Adrenal gland (tissue), 19 donors: ENCODE measurements at places on chromosomes 13 and 19. TPM values are rescaled to one million over a fixed set of nuclear protein-coding genes. Genes with fewer than 3 reads are reported as not detected.

- H3K4me1 ChIP-seq: peaks cover 9% of the 10 kb centered on the region
- H3K27ac ChIP-seq: no peak overlapping the region
- H3K4me3 ChIP-seq: no peak overlapping the region
- no peaks in the 10 kb centered on the region for H3K27me3 ChIP-seq
Measured at GRCh38 chr13:113364311-113364889, 470 bp upstream of the GRTP1 start.

DNA sequence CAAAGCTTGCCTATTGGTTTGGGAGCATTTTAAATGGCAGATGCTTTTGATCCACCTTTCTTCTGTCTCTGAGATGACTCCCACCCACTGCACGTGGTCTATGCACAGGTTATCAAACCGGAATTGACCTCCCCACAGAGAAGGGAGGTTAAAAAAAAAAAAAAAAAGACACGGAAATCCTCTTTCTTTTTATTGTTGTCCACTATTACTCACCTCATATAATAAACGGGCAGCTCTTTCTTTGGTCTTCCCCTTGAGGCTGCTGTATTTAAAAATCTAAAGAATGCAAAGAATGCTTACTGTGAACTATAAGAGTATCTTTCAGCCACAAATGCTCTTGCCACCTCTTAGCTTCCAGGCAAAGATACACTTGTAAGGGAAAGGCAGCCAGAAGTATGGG is 329.7 kb downstream of the NDFIP2 start:
- no peak overlapping the region for H3K4me3 ChIP-seq
- H3K36me3 ChIP-seq: no peaks in the 10 kb centered on the region
- H3K27me3 ChIP-seq: no peaks in the 10 kb centered on the region
- DNase-seq: no peak
- no peaks in the 10 kb centered on the region for H3K4me1 ChIP-seq
- no peak overlapping the region for H3K27ac ChIP-seq

- no peaks in the 10 kb centered on the region for H3K4me1 ChIP-seq
- H3K36me3 ChIP-seq: no peaks in the 10 kb centered on the region
- no peak overlapping the region for H3K27ac ChIP-seq
Measured at GRCh38 chr13:48827709-48828108, 148.0 kb upstream of the FNDC3A start.

DNA sequence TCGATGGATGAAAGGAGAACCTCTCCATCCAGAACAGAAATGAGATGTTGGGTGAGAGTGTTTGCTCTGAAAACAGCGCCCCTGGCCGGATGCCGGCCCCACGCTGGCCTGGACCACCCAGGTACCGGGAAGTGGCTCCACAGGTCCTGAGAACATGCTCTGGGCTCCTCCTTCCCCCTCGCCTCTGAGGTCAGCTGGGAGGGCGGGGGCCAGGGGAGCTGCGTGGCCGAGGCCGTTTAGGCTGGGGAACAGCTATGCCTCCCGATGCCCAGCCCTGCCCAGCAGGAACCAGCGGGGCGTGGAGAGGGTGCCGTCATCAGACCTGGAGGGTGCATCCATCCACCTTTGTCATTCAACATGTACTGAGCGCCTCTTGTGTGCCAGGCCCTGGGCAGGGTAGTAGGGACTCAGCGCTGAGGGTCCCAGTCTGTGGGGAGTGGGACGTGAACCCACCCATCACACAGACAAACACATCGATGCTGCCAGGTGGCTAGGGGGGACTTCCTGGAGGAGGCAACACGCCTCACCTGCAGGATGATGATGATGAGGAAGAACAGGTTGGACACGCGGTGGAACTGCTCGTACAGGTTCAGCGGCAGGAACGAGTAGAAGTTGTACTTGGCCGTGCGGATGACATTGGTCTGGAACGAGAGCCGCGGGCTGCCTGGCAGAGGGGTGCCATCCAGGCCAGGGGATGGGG is 4.2 kb downstream of the ATP8B3 start:
- H3K4me3 ChIP-seq: no peak overlapping the region
- no peaks in the 10 kb centered on the region for H3K36me3 ChIP-seq
- H3K4me1 ChIP-seq: peaks cover 7% of the 10 kb centered on the region
- no peak overlapping the region for H3K27ac ChIP-seq

- no peak overlapping the region for H3K4me3 ChIP-seq
- H3K4me1 ChIP-seq: peaks cover 71% of the 10 kb centered on the region
- no peaks in the 10 kb centered on the region for H3K27me3 ChIP-seq
Measured at GRCh38 chr13:75417012-75417384, 65.0 kb downstream of the TBC1D4 start.

DNA sequence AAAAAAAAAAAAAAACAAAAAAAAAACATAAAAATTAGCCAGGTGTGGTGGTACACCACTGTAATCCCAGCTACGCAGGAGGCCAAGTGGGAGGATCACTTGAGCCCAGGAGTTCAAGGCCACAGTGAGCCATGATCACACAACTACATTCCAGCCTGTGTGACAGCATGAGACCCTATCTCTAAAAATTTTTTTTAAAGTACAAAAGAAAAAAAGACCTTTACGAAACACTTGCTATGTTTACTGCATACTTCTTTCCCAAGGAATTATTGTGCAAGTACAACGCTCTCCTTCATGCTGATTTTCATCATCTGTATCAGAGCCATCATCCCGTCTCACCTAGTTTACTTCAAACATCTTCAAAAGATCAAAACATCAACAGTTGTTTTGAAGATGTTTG is 28.6 kb upstream of the ZNF780A start:
- H3K4me3 ChIP-seq: no peak overlapping the region
- no peaks in the 10 kb centered on the region for H3K27me3 ChIP-seq
- no peaks in the 10 kb centered on the region for H3K36me3 ChIP-seq
- H3K27ac ChIP-seq: no peak overlapping the region
- no peak for DNase-seq

GRCh38 chr19:23283925-23284324 is 33.7 kb upstream of the ZNF724 start:
- no peaks in the 10 kb centered on the region for H3K27me3 ChIP-seq
- H3K27ac ChIP-seq: no peak overlapping the region
- no peak overlapping the region for H3K4me3 ChIP-seq
- peak; percentile 22 for DNase-seq
- H3K36me3 ChIP-seq: no peaks in the 10 kb centered on the region
- no peaks in the 10 kb centered on the region for H3K4me1 ChIP-seq

- no peak overlapping the region for H3K27ac ChIP-seq
- no peaks in the 10 kb centered on the region for H3K4me1 ChIP-seq
- no peak overlapping the region for H3K4me3 ChIP-seq
Measured at GRCh38 chr19:41734156-41734555, 21.2 kb upstream of the CEACAM6 start.

DNA sequence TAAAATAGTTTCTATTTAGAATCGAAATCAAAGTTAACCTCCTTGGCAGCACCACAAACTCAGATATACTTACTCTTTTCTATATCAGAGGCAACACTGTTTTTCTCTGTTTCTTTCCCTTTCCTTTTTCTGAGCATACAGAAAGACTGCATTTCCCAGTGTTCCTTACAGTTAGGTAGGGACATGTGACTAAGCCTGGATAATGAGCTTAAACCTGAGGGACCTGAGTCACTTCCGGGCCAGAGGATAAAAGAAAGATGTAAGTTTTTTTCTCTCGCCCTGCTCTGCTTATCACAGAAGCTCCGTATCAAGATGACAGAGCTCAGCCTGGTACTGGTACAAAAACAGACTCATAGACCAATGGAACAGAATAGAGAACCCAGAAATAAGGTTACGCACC is 531.9 kb downstream of the KLF12 start:
- no peak overlapping the region for H3K4me3 ChIP-seq
- H3K27ac ChIP-seq: no peak overlapping the region
- H3K4me1 ChIP-seq: no peaks in the 10 kb centered on the region
- H3K36me3 ChIP-seq: no peaks in the 10 kb centered on the region
- H3K27me3 ChIP-seq: no peaks in the 10 kb centered on the region

DNA sequence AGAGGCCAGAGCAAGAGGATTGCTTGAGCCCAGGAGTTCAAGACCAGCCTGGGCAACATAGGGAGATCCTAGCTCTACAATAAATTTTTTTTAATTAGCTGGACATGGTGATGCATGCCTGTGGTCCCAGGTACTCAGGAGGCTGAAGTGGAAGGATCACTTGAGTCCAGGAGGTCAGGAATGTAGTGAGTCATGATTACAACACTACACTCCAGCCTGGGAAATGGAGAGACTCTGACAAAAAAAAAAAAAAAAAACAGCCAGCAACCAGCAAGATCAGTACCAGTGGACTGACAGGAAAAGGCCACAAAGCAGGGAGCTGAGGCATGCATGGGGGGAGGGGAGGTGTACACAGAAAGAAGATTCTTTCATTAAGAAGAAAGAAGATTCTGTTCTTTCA is 52.7 kb upstream of the RFXAP start:
- H3K27ac ChIP-seq: no peak overlapping the region
- no peaks in the 10 kb centered on the region for H3K4me1 ChIP-seq
- no peak for DNase-seq
- no peaks in the 10 kb centered on the region for H3K27me3 ChIP-seq
- H3K36me3 ChIP-seq: no peaks in the 10 kb centered on the region

DNA sequence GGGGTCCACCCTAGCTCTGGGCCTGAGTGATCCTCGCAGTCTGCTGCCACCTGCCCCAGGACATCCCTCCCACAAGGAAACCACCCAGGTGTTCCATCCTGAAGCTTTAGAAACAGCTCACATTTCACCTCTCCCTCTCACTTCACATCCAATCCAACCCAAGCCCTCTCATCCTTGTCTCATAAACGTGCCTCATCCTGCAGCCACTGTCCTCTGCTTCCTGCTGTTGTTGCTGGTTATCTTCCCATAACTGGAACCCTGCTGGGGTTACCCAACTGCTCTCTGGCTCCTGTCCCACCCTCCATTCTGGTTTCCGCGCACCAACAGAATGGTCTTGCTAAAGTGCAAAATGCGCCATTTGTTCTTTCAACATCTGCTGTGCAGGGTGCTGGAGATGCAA is 59.7 kb upstream of the MTIF3 start:
- no peak overlapping the region for H3K27ac ChIP-seq
- H3K27me3 ChIP-seq: no peaks in the 10 kb centered on the region
- no peaks in the 10 kb centered on the region for H3K4me1 ChIP-seq
- H3K36me3 ChIP-seq: no peaks in the 10 kb centered on the region
- H3K4me3 ChIP-seq: no peak overlapping the region

- no peak overlapping the region for H3K4me3 ChIP-seq
- H3K27ac ChIP-seq: no peak overlapping the region
- H3K4me1 ChIP-seq: no peaks in the 10 kb centered on the region
- H3K36me3 ChIP-seq: no peaks in the 10 kb centered on the region
- H3K27me3 ChIP-seq: no peaks in the 10 kb centered on the region
- DNase-seq: no peak
Measured at GRCh38 chr13:104847922-104848321, 1687.5 kb downstream of the EFNB2 start.

DNA sequence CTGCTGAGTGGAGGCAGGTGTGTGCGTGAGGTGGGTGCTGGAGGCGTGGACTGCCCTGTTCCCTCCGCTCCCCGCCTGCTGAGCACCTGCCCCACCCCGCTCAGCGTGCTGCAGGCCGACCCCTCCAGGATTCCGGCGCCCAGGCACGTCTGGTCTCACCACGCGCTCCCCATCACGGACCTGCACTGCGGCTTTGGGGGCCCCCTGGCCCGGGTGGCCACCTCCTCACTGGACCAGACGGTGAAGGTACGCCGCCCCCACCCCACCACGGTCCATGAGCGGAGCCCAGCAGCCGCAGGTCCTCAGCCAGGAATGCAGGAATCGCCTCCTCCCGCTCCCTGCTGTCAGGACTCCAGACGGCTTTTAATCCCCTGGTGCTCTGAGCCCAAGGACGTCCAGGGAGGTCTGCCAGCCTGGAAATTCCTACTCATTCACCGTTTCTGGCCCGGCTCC is 6.0 kb downstream of the WDR18 start:
- DNase-seq: peak; percentile 89
- H3K4me1 ChIP-seq: peaks cover 28% of the 10 kb centered on the region
- no peak overlapping the region for H3K4me3 ChIP-seq
- H3K27ac ChIP-seq: peak overlapping the region; percentile 91
- H3K27me3 ChIP-seq: no peaks in the 10 kb centered on the region

- DNase-seq: no peak
- H3K27me3 ChIP-seq: no peaks in the 10 kb centered on the region
- no peak overlapping the region for H3K4me3 ChIP-seq
- H3K36me3 ChIP-seq: no peaks in the 10 kb centered on the region
- no peak overlapping the region for H3K27ac ChIP-seq
Measured at GRCh38 chr13:79724348-79725103, 243.6 kb downstream of the NDFIP2 start.

IRS2 gene
- total RNA-seq: 51.0 TPM

CYP2F1 gene
- total RNA-seq: not detected

- no peaks in the 10 kb centered on the region for H3K27me3 ChIP-seq
- H3K36me3 ChIP-seq: no peaks in the 10 kb centered on the region
- no peak overlapping the region for H3K4me3 ChIP-seq
- no peak overlapping the region for H3K27ac ChIP-seq
- no peak for DNase-seq
Measured at GRCh38 chr19:33954686-33955085, 158.0 kb downstream of the KCTD15 start.

GRCh38 chr19:2166741-2167738 is 3.3 kb downstream of the DOT1L start:
- DNase-seq: peak; percentile 79
- no peaks in the 10 kb centered on the region for H3K36me3 ChIP-seq
- H3K27ac ChIP-seq: peak overlapping the region; percentile 92
- H3K4me1 ChIP-seq: peaks cover 83% of the 10 kb centered on the region
- H3K4me3 ChIP-seq: no peak overlapping the region

GRCh38 chr19:6752256-6753177 is 13.0 kb downstream of the TRIP10 start:
- peaks cover 9% of the 10 kb centered on the region for H3K4me1 ChIP-seq
- peak overlapping the region; percentile 14 for H3K27ac ChIP-seq
- no peak for DNase-seq
- peak overlapping the region; percentile 53 for H3K4me3 ChIP-seq

GRCh38 chr13:82096256-82096655 is 1755.3 kb upstream of the SPRY2 start:
- no peak overlapping the region for H3K4me3 ChIP-seq
- DNase-seq: no peak
- no peaks in the 10 kb centered on the region for H3K27me3 ChIP-seq
- no peak overlapping the region for H3K27ac ChIP-seq
- H3K36me3 ChIP-seq: no peaks in the 10 kb centered on the region

DNA sequence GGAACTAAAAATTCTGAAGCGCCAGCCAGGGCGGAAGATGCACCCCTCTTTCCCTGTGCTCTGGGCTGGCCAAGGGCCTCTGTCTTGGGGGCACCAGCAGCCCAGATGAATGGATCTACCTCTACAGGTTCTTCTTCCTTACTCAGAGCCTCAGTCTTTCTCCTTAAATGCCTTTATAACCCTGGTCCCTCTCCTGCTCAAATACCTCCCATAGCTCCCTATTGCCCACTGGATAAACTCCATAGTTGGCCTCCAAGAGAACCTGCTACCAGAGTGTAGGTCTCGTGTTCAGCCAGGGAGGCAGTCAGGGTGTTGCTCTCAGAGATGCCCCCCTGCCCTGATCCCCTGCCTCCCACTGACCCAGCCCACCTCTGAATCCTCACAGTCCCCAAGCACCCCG is 30.5 kb downstream of the OR10H4 start:
- H3K4me1 ChIP-seq: no peaks in the 10 kb centered on the region
- H3K27ac ChIP-seq: no peak overlapping the region
- H3K36me3 ChIP-seq: no peaks in the 10 kb centered on the region
- DNase-seq: no peak
- no peak overlapping the region for H3K4me3 ChIP-seq
- H3K27me3 ChIP-seq: peaks cover 11% of the 10 kb centered on the region

GRCh38 chr19:34220472-34221063 is 33.8 kb upstream of the GARRE1 start:
- H3K27ac ChIP-seq: no peak overlapping the region
- DNase-seq: peak; percentile 72
- peaks cover 61% of the 10 kb centered on the region for H3K36me3 ChIP-seq
- H3K27me3 ChIP-seq: no peaks in the 10 kb centered on the region
- H3K4me1 ChIP-seq: peaks cover 22% of the 10 kb centered on the region
